Bone marrow (tissue), 2 donors: ENCODE measurements at places on chromosomes 2 and 18.

- no peak for DNase-seq
Observed at GRCh38 chr2:146990311-146991054, 854.3 kb upstream of the ACVR2A start.

DNA sequence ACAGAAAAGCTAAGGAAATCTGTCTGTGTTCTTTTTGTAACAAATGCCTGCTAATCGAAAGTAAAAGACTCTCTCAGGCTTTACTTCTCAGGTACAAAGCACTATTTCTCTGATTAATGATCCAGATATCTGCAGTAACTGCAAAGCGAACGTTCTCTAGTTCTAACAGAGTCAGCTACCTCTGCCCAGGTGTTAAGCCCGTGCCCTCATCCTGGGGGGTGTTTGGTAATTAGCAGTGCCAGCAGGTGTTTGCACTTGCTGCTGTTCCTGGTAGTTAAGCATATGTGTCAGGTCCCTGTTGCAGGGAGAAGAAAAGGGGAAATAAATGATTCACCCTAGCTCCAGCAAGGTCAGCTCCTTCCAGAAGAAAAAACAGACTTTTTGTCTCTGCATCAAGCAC, 58.8 kb upstream of the CRIM1 start:
- no peak for DNase-seq

- no peak for DNase-seq
Observed at GRCh38 chr2:32877587-32878510, 68.9 kb upstream of the LTBP1 start.

DNA sequence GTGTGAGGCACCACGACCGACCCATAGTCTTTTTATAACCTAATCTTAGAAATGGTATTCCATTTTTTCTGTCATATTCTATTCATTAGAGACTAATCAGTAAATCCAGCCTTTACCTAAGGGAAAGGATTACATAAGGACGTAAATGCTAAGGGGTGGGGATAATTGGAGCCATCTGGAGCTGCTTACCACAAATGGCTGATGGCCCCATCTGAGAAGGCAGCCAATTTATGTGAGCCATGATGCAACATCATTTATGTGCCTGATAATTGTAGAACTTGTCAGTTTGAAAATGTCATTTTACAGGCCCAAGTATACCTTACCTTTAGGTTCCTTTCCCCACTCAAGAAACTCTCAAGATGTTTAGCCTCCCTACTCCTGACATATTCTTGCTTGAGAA, 44.0 kb downstream of the ARHGEF33 start:
- no peak for DNase-seq

DNA sequence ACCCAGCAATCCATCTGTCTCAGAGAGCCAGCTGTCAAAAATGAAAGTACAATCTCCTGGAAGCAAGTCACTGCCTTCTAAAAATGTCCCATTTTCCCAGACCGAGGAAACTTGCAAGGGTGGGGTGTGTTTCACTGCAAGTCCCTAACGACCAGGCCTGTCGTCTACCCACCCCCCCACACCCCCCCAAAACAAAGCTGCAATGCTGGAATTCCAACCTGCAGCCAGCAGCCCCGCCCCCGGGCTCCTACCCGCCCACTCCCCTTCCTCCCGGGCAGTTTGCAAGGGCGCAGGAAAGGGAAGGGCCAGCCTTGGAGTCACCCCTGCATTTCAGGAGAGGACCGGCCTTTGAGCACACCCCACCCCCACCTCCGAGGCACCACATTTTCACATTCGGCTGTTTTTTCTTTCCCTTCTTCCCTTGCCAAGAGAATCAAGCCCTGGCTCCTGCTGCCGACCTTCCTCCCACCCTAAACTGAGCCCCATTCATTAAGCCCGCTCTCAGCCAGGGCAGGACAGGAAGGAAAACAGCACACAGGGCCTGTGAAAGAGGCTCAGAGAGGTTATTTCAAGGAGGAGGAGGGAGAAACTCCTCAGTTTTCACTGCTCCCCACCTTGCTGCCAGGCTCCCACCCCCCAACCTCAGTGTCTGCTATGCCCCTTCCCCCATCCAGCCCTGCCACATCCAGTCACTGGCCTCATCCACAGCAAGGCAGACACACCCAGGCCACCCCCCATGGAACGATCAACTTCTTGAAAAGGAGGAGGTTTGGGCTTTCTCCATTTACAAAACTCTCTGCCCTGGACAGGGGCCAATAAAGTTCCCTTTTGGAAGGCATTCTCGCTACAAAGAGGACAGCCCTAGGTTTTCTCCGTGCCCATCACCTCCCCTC, 11.3 kb downstream of the SMAD7 start:
- DNase-seq: no peak

DNA sequence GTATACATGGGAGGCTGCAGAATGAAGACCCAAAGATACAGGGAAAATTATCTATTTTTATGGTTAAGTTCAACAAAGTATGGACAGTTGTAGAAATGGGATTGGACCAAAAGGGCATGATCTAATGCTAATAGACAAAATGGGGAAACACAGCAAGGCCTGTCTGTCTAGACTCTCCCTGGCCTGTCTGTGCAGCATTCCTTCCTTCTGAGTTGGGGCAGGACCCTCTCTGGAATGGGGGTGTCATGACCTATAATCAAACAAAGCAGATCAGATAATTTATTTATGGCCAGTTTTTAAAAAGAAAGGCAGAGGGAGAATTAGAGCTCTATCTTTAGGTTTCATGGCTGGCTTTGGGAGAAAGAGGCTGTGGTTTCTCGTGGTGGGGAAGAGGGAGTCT, 104.4 kb downstream of the CTIF start:
- DNase-seq: no peak

GRCh38 chr2:223169830-223170605, 118.0 kb downstream of the KCNE4 start:
- no peak for DNase-seq

GRCh38 chr2:178863130-178863855, 56.1 kb upstream of the TTN start:
- DNase-seq: no peak

DNA sequence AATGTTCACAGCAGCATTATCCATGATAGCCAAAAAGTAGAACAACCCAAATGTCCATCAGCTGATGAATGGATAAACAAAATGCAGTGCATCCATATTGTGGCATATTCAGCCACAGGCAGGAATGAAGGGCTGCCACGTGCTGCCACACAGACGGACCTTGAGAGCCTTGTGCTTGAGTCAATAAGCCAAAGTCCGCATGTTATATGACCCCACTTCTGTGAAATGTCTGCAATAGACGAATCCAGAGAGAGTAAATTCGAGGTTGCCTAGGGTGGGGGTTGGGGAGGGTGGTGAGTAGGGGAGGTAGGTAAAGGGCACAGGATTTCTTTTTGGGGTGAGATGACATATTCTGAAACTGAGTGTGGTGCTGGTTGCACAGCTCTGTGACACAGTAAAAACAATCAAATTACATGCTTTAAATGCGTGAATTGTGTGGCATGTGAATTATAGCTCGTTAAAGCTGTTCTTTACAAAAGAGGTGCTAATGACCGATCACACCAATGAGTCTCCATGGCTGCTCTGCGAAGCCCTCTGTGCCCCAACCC, 38.9 kb upstream of the LDLRAD4 start:
- DNase-seq: no peak

DNA sequence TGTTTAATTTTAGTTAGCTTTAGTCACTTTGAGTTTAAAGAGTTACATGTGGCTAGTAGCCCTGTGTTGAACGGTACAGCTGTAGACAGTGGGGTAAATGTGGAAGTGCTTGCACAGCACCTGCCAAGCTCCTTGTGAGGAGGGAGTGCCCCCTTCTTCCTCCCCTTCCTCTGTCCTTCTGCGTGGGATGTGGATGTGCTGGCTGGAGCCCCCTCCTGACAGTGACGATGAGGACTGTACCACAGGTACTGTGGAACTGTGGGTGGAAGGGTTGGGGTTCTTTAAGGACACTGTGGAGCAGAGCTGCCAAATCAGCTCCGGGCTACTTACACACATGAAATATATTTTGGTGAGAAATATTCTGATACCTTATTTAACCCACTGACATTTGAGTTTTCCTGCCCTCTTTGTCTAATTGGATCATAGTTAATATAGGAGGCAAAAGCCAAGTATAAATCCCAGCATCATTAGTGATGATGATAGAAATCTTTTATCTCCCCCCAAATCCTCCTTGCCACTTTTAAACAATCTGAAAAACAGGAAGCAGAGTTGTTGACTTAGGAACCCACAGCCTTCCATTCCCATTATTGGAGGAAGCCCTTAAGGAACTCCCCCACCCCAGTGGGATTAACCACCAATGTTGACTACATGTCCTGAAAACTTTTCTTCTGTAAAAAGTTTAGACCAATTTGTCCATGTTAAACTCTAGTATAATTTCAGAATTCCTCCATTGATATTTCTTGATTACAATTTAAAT, 181.3 kb downstream of the PTPRM start:
- no peak for DNase-seq

- no peak for DNase-seq
Observed at GRCh38 chr2:61253136-61253535, 91.1 kb downstream of the C2orf74 start.

DNA sequence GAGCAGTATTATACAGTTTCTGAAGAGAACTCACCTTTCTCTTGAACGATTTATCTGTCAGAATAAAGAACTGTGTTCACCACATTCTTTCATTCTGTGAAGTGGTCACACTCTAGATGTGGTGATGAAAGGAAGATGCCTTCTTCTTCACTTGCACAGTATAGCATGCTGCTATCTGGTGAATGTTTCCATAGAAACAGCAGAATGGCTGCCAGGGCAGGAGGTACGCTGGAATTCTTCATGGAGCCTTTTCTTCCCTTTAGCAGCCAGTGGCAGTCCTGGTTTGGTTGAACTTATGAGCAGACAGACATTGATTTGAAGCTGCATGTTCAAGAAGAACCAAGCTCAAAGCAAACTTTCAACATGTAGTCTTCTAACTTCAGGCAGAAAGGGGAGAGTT, 1157.9 kb upstream of the LRRTM1 start:
- DNase-seq: no peak

DNA sequence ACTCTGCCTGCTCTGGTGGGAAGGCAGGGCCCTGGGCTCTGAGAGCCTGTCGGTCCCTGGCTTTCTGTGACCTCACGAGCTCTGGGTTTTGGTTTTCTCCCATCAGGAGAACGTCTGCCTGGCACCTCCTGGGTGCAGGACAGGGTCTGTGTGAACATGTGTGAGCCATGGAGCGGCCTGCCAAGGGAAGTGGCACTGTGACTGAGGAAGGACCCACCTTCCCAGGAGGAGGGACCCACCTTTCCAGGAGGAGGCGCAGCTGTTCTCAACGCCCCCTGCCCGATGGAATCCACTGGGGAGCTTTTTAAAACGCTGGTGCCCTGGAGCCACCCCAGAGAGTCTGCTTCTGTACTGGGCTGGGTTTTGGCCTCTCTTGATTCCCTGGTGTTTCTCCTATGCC, 168.7 kb downstream of the GLI2 start:
- DNase-seq: no peak
